Occipital lobe (tissue), 3 donors: ENCODE measurements at places on chromosomes 6 and 20.

- no peak for DNase-seq
Measured at GRCh38 chr20:53713328-53714056, 119.9 kb upstream of the ZNF217 start.

DNA sequence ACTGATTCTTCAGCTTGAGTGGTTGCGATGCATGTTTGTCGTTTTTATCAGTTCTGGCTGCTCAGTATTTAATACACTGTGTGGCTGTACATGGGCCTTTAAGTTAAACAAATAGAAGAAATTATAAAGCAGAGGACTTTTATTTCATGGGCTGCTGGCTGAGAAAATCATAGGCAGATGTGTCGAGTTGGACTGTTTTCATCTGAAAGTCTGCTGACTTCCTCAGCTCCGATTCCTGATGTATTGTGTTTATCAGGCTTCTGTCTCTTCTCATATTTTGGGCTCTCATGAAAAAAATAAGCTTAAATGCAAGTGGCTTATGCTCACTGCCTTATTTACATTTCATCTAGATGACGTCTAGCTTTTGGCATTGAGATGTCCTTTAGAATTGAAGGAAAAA is 129.5 kb upstream of the GGTLC1 start:
- no peak for DNase-seq

- no peak for DNase-seq
Measured at GRCh38 chr6:79607000-79607399, 24.1 kb upstream of the SH3BGRL2 start.

GRCh38 chr20:49268600-49269365 is 9.1 kb downstream of the ZNFX1 start:
- DNase-seq, result no peak

DNA sequence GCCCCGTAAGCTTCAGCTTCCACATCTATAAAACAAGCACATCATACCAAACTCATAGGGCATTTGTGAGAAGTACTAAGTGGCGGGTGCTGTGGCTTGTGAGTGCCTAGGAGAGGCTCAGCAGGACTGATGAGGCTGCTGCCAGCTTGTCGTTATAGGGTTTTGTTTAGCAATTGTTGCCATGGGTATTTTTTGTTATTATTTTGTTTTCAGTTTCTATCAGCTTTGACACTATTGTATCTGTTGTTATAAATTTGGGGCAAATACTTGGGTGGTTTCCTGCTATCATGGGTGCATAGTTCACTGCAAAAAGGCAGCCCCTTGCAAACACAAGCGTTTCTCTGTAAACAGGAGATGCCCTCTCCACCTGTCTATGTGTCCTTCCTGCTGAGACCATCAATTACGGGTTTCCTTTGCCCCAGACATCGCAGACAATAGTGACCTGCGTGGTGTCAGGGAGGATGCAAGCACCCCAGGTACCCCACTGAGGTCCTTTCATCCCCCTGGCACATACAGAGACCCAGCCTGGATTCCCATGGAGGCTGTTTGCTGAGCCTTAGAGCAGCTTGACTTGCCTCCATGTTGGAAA is 3.1 kb upstream of the CCDC167 start:
- DNase-seq, result no peak

DNA sequence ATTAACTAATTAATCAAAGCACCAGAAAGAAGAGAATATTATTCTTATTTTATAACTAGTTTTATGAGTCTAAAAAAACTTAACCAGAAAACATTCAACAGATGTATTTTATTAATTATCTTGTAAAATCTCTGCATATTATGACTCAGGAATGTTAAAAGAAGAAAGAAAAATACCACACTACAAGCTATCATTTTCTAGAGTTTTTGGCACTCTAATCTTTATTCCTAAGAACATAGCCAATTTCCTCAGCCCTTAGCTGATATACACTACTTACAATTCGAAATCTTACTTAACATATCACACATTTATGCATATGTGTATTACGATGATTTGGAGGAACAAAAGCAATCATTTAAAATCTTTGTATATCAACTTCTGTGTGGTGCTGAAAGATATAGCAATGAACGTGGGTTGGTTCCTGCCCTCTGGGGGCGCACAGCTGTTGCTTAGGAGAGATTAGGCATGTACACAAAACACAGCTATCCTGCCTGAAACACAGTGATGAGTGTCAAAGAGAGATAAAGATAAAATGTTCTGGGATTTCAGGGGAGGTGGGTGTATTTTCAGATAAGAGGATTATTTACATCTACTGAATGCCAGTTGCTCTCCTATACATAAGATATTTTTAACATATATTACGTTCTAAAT is 404.5 kb downstream of the SYNE1 start:
- DNase-seq, result no peak

GRCh38 chr6:95017922-95018321 is 559.4 kb upstream of the MANEA start:
- no peak for DNase-seq

DNA sequence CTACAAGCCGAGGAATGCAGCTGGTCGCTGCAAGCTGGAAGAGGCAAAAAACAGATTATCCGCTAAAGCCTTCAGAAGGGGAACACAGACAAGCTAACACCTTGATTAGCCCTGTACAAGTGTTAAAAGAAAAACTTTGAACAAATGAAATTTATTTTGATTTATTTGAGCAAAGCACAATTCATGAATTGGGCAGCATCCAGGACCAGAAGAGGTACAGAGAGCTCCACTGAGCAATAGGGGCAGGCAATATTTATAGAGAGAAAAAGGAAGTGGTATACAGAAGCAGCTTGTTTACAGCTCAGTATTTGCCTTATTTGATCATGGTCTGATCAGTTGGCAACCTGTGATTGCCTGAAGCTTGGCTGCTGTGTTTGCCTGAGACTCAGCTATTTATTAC is 17.6 kb downstream of the HLA-DOB start:
- no peak for DNase-seq

- DNase-seq, result peak; percentile 8
Measured at GRCh38 chr6:116764961-116765841, at the start of gene FAM162B. TSS of gene FAM162B (minus strand) at chr6:116765719. CDS start at chr6:116765576, 143 bp downstream.

- DNase-seq, result no peak
Measured at GRCh38 chr6:118506071-118506638, 41.9 kb upstream of the PLN start.

- DNase-seq, result no peak
Measured at GRCh38 chr20:38452880-38453624, 17.9 kb upstream of the SNHG17 start.

- DNase-seq, result no peak
Measured at GRCh38 chr6:66199171-66199570, 492.1 kb upstream of the EYS start.

GRCh38 chr6:28757429-28758045 is 166.2 kb downstream of the TRIM27 start:
- DNase-seq, result no peak

- DNase-seq, result no peak
Measured at GRCh38 chr6:35024551-35025054, 116.5 kb downstream of the TCP11 start.

DNA sequence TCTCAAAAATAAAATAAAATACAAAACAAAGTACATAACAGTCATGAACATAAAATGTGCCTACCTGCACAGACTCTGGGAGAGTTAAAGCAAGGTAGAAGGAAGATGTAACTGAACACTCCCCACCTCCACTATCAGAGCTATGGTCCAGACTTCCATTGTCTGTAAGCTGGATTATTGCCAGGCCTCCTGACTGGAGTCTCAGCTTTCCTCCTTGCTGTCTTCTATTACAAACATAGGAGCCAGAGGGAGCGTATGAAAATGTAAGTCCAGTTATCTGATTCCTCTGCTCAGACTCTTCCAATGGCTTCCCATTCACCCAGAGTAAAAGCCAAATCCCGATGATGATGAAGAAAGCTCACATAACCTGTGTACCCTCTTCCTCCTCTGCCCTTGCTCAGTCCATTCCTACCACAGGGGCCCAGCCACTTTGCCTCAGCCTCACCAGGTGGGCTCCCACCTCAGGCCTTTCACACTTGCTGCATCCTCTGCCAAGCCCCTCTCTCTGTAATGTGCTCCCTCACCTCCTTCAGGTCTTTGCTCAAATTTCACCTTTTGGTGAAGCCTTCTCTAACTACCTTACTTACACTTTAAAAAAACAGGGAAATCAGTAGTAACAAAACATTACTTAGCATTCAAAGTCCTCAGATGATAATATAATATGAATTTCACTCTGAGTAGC is 194.1 kb downstream of the RIMS1 start:
- no peak for DNase-seq

DNA sequence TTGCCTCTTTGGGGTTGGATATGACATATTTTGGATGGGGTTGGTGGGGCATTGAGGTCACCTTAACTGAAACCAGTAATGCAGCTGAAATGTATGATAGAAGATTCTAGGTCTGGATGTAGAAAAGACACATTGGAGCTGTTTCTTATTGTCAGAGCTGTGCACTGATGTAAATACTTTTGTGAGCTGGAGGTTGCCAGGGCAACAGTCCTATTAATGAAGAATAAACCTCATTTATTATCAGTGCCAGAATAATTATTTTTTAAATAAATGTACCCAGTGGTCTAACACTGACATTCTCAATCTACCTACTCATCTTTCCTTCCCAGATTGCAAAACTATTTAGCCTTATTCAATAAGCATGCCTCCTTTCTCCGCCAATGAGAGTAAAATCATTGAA is 57.0 kb downstream of the CAP2 start:
- no peak for DNase-seq

- no peak for DNase-seq
Measured at GRCh38 chr6:109768485-109768884, 77.4 kb downstream of the FIG4 start.

DNA sequence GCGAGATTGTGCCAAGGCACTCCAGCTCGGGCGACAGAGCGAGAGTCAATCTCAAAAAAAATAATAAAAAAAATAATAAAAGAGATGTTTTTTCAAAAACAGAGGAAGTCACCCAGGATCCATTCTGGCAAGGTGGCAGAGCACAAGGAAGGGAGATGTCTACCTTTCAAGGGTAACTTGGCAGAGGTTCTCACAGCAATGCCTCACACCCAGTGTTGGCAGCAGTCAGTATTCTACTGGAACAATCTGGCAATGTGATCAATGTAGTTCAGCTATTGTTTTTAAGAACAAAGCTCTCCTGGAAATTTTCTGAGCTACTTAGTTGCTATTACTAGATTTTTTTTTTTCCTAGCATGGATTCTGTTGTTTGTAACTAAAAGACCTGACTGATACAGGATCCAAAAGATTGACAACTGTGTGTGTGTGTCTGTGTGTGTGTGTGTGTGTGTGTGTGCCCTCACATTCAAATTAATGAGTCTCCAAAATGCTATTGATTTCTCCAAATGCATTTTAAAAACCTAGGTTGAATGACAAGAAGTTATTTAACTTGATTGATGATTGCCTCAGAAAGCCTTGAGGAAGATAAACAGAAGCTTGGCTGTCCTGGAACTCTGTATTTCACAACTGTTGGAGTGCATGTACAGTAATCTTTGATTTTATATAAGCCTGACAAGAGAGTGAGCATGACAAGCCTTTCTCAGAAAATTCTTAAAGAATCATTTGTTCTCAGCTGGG is 114.1 kb upstream of the RREB1 start:
- DNase-seq, result no peak

DNA sequence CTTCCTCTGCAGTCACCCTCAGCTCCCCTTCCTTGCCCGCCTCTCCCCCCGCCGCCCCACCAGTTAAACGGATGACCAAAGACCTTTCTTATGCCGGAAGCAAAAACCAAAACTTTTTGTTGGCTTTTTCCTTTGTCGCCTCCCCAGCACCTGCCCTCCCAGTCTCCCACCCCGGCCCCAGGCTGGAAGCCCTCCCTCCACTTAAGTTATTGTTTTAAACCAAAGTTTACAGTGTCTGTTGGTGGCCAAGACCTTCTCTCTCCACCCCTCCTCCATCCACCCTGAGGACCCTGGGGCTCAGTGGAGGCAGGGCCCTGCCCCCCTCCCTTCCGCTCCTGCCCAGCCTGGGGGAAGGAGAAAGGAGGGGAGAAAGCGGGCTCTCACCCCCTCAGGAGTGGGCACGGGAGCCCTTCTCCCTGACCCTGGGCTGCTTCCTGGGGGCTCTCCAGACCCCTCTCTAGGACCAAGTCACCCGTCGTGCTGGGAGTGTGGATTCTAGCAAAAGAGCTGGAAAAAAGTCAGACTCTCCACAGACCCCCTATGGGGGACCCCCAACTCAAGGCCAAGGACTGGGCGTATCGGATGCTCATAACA is 38.3 kb upstream of the MDFI start:
- no peak for DNase-seq

- DNase-seq, result no peak
Measured at GRCh38 chr6:146850238-146850896, 251.6 kb downstream of the ADGB start.

DNA sequence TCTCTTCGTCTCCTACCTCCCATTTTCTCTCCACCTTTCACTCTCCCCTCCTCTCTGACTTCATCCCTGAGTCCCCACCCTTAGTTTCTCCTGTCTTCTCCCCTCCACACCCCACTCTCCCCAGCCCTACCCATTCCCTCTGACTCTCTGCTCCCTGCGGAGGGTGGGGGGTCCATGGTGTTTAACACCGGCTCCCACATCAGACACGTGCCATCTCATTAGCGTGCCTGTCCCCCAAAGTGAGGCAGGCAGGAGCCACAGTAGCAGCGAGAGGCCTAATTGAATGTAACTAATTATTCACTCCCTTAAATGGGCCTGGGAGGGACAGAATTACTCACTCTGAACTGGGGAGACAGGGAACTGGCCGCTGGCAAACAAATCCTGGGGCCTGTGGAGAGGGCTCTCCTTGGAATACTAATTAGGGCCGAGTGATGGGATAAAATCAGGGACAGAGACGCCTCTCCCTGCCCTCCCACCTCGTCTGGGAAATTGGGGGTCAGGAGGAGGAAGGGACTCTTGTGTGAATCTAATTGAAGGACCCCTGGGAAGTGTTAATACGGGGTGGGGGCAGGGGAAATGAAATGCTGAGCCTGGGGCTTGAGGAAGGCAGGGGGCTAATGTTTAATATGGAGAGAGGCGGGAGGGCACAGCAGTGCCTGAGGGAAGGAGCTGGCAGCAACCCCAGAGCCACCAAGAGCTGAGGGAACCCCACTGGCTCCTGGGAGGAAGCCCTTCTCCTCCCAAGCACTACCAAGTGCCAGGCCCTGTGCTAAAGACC is 17.9 kb downstream of the CD40 start:
- DNase-seq, result no peak

GRCh38 chr20:19601126-19601810 is 156.8 kb upstream of the RIN2 start:
- DNase-seq, result no peak

DNA sequence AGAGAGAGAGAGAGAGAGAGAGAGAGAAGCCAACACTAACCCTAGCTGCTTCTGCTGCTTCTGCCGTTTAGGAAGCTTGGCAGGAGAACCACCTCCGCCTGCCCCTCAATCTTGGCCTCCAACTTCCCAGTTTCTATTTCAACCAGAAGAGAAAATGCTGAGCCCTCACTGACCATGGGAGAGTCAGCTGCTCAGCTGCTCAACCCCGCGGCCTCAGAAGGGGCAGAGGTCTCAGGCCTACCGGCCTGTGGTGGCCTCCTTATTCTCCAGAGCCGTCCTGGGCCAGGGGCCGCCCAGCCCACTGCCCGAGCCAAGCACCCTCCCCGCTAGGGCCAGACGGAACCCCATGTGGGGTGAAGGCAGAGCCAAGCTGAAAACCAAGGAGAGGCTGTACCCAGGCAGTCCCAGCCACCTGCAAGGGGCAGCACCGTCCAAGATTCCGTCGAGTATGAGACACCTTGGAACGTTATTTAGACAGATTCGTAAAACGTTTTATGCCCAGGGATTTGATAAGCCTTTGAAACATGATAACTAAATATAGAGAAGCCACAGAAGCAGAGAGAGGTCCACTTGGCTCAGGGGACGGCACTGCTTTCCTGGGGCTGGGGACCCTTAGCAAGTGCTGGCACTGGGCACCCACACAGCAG is 116.6 kb downstream of the DLL1 start:
- no peak for DNase-seq

- DNase-seq, result peak; percentile 66
Measured at GRCh38 chr20:7285918-7286556, 518.6 kb downstream of the BMP2 start.
